ENCODE measurements at places on chromosomes 4 and X. TPM values are rescaled to one million over a fixed set of nuclear protein-coding genes. Genes with fewer than 3 reads are reported as not detected.
A peak's percentile ranks its signal among the peaks of the same experiment; 100 is the strongest.

GRCh38 chr4:158254292-158254691 is 44.0 kb downstream of the TMEM144 start:
- no peak for DNase-seq

The GPRASP3 gene
- 3.9 TPM for total RNA-seq

DNA sequence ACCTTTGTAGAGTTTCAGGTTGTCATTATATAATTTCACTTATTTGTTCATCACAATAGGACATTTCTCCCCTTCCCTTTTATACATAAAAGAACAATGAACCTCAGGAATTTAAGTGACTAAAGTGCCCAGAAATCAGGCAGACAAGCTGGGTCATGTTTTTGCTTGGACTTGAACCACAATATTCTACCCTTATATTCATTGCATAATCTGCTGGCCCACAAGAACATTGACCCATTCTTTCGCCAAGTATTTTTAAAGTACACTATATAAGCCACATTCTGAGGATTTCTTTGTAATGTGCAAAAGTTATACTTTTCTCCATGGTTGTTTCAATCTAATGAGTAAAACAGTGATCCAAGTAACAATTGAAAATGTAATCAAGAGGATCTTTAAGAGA is 637.5 kb upstream of the SLIT2 start:
- no peak for DNase-seq

GRCh38 chr4:120435179-120435578 is 368.5 kb upstream of the MAD2L1 start:
- no peak for DNase-seq

DNA sequence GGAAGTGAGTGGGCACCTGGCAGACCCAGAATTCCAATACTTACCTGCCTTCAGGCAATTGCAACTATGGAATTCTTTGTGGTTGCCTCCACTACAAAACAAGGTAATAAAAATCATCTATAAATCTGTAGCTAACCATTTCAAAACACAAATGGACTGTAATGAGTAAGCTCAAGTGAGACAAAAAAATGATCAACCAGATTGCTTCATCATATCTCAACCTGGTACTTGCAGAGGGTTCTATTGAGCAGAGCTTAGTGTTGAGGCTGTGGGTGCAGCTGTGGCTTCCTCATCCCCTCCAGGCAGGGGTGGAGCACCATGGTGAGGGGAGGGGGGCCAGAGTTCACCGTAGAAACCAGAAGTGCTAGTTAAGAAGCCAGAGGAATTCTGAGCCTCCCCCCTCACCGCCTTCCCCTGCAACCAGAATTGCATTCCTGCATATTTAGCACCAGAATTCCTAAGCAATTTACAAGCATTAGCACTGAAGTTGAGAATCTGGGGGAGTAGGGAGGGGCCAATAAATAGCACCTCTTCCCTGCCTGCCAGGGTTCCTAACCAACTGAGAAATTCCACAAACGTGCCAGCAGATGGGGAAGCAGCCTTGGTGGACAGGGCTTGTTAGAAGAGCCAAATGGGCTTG is 11.5 kb downstream of the CTAG1A start:
- peak; percentile 75 for DNase-seq

Data from Daoy (cell line).